ENCODE measurements at places on chromosomes 16 and 17.

DNA sequence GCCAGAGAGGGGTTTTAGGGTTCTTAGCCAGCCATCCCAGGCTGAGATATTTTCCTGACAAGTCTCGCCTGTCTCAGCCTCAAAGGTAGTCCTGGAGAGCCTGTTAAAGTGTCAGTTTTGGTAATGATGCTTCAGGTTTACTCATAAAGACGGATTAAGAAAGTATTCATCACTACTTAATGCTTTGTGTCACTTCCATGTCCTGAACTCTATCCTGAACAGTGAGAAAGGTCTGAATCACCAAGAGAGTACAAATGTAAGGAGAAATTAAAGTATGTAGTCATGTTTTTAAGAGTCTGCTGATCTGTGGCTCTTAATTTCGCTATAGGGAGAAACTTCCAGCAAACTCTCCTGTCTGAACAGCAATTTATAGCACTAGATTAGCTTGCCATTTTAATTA lies 14.0 kb downstream of the RPGRIP1L start:
- no peak for DNase-seq

DNA sequence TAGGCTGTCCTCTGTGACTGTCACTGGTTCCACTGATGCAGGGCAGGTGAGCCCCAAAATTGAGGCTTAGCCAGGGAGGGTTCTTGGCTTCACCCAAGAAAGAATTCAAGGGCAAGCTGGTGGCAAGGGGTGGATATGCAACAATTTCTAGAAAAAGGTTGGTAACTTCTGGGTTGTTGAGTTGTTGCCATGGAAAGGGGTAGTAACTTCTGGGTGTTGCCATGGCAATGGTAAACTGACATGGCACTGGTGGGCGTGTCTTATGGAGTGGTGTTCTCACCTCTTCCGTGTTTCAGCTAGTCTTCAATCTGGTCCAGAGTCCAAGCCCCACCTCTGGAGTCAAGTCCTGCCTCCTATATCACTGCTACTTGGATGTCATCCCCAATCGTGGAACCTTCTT lies 9.5 kb upstream of the GUCY2D start:
- DNase-seq: no peak

DNA sequence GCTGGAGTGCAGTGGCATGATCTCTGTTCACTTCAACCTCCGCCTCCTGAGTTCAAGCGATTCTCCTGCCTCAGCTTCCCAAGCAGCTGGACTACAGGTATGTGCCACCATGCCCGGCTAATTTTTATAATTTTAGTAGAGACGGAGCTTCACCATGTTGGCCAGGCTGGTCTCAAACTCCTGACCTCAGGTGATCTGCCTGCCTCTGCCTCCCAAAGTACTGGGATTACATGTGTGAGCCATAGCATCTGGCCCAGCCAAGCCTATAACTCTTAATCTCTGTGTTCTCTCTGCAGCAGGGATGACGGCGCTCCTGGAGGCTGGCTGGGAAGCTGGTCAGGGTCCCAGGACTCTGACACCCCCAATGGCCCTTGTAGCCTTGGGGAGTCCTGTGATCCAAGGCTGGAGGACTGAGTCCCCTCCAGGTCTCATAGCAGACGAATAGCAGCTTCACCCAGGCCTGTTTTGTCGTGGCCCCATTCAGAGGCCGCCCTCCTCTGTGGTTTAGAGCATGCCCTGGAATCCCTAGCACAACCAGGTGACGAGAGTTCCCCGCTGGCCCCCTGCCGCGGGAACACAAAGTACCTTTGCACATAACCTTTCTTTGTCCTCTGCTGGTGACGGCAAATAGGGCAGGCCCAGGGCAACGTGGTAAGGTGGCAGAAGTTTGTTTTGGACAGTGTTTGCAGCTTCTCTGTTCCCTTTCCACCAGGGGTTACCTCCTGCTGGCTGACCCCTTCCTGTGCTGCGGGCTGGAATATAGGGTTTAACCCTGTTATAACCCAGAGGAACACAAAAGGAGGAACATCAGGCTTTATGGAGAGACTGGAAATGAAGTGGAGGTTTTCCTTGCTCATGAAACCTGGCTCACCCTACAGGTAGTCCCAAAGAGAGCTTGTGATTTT lies 43.0 kb upstream of the TOB1 start:
- DNase-seq: peak; percentile 14

GRCh38 chr16:75287708-75288107 lies 36.3 kb upstream of the BCAR1 start:
- DNase-seq: no peak

- no peak for DNase-seq
These were observed 51.6 kb upstream of the LYRM9 start for GRCh38 chr17:27944546-27945332.

- no peak for DNase-seq
These were observed 42.8 kb downstream of the PHKB start for GRCh38 chr16:47503936-47504335.

GRCh38 chr17:39231591-39232551 lies 6.1 kb upstream of the STAC2 start:
- peak; percentile 54 for DNase-seq

- no peak for DNase-seq
These were observed at the start of gene NDRG4 for GRCh38 chr16:58499615-58500351. TSS of gene NDRG4 (plus strand) at chr16:58500143. CDS start at chr16:58500249, 106 bp downstream.

DNA sequence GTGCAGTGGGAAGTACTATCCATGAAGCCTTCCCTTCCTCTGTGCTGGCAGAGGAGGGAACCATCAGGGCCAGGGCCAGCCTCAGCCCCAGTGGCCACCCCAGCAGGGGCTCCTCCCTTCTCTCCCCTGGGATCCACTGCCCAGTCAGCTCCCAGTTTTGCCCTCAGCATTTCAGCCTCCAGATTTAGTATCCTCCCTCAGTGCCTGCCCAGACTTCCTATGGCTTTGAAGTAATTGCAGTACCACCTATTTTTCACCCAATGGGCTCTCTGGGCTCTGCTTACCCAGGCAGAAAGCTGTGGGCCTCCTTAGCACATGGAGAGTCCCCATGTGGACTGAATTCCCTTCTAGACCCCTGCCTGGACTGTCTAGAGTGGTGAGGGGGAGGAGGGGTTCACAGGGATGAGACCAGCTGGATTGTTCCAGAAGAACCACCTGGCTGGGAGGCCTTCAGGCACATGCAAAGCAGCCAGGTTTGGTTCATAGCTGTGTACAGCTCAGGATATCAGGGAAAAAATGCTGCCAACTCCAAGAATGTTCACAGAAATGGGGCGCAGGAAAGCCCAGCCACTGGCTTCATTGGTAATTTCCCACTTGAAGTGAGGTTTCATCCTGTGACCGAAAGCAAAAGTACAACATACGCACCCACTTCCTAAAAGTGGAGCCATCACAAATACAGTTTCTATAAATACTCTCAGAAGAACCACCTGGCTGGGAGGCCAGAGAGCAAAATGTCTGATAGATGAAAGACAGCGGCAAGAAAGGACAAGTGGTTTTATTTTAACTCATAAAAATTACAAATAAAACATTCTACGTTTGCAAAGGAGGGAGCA lies 15.2 kb upstream of the HERPUD1 start:
- DNase-seq: peak; percentile 9

- DNase-seq: no peak
These were observed 28.1 kb downstream of the WSB1 start for GRCh38 chr17:27322026-27322425.

GRCh38 chr17:13385481-13385911 lies 216.2 kb downstream of the HS3ST3A1 start:
- no peak for DNase-seq

DNA sequence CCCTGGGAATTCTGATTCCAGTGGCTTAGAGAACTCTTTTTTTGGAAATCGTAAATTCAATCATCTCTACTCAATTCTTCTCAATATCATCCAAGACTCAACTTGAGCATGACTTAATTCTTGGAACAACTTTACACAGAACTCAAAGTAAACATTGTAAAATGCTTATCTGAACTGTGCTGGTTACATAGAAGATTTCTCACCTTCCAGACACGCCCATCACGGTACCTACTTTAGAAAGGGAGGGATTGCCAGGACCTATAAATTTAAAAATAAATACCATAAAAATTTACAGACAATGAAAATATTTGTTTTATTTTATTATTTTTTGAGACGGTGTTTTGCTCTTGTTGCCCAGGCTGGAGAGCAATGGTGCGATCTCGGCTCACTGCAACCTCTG lies 26.5 kb downstream of the MAP1LC3B start:
- no peak for DNase-seq

DNA sequence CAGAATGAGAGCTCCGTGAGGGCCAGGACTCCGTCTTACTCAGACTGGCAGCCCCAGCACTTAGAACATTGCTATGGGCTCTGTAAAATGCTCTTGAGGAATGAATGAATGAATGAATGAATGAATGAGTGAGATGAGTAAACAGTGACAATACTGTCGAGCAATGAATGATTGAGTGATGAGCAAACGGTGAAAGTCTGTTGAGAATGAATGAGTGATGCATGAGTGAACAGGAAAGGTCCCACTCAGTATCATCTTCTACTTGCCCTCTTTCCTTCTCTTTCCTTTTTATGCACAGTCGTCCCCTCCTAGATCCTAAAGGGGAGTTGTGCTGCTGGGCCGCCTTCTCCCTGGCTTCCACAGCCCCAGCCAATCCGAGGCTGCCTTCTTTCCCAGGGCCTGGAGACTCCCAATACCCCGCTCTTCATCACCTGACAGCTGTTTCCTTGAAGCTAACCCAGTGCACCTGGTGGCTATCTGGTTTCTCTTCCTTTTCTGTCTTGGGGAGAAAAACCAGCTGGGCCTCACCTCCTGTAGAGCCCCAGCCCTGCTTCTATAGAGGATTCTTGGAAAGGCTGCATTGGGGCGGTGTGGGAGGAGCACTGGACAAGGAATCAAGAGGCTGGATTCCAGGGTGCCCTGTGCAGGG lies 32.7 kb upstream of the CACNG1 start:
- DNase-seq: no peak

- no peak for DNase-seq
These were observed 29.9 kb downstream of the MIS12 start for GRCh38 chr17:5516060-5516792.
